ENCODE measurements at places on chromosomes 7 and 10. TPM values are rescaled to one million over a fixed set of nuclear protein-coding genes. Genes with fewer than 3 reads are reported as not detected.

DNA sequence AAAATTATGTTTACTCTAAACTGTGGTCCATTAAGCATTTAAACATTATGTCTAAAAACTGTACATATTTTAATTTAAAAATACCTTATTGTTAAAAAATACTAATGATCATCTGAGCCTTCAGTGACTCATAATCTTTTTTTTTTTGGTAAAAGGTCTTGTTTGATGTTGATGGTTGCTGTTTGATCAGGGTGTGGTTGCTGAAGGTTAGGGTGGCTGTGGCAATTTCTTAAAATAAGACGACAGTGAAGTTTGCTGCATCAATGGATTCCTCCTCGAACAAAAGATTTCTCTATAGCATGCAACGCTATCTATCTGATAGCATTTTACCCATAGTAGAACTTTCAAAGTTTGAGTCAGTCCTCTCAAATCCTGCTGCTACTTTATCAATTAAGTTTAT is 180.0 kb upstream of the AHR start:
- no peak for DNase-seq
- H3K36me3 ChIP-seq: no peaks in the 10 kb centered on the region
- H3K27ac ChIP-seq: no peak overlapping the region
- no peaks in the 10 kb centered on the region for H3K27me3 ChIP-seq
- no peak overlapping the region for H3K4me3 ChIP-seq

The CTAGE8 gene
- total RNA-seq: 1.5 TPM

DNA sequence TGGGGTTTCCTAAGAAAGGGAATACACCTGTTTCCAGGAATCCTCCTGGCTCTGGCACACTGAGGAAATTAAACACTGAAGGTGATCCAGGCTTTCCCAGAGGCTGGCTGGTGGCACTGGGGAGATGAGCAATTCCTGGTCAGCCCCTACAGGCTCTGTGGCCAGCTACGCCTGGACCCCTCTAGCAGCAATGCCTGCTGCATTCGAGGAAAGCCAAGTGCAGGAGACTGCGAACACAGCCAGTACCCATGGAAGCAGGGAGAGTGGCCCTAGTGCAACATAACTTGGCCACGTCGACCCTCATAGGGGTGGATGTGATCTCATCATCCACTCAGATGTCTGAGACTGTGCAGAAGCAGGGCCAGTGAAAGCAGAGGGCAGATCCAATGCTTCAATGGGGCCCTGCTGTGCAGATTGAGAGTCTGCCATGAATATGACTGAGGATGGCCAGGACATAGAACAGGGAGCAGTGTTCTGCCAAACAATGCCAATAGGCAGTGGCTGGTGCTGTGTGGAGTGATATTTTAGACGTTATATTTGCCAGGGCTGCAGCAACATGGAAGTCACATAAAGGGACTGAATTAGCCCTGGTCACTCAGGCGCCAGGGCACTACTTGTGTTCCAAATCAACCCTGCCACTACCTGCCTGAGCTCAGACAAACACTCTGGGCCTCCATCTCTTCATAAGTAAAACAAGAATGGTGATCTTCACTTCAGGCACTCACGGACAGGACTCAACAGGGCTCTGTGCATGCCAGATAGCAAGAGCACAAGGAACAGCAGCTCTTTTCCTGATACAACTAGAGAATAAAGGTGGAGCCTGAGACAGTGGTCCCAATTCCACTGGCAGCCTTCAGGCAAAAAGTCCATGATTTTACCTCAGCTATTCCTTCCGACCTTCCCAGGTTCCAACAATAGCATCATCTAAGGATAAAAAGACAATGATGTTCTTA is 2.4 kb downstream of the ZNF488 start:
- H3K27ac ChIP-seq: no peak overlapping the region
- no peaks in the 10 kb centered on the region for H3K36me3 ChIP-seq
- H3K27me3 ChIP-seq: no peaks in the 10 kb centered on the region
- no peak overlapping the region for H3K4me3 ChIP-seq

DNA sequence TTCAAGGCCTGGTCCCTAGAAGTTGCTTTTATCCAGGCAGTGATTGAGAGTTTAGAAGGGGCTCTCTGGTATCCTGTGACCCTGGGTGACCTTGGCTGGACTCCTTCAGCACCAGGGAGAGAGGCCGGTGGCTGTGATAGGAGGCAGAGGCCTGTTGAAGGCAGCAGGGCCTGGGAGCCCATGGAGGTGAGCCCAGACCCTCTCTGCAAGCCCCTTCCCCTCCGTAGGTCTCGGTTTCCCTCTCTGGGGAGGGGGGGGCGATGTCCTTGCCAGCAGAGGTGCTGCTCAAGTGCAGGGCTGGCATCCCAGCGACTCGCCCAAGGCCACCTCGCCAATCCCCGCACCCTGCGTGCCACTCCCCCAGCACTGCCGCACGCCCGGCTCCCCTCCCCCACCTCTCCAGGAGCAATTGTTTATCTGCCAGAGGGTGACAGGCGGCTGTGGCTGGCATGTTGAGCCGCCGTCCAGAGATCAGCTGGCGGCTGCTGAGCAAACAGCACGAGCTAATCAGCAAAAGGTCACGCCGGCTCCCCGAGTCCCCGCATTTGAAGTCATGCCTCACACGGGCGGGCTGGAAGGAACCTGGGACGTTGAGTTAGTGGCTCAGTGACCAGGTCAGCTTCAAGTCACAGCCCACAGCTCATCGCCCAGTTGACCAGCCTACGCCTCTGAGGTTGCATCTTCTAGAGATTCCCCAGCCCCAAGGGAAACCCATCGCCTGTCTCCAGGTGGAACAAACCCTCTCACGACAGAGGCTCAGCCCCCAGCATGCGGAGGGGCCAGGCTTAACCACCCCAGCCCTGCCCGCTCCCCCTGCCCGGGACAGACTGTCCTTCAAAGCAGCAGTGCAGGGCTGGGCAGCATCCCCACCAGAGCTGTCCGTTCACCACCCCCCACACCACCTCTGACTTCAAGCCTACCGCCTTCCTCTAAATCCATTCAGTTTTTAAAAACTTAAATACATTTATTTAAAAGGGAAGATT is 43.7 kb downstream of the ELFN1 start:
- H3K27me3 ChIP-seq: peaks cover 17% of the 10 kb centered on the region
- no peaks in the 10 kb centered on the region for H3K4me1 ChIP-seq
- no peak overlapping the region for H3K27ac ChIP-seq
- no peaks in the 10 kb centered on the region for H3K36me3 ChIP-seq
- no peak for DNase-seq

The PSMG3 gene
- 39.0 TPM for total RNA-seq

- no peak overlapping the region for H3K4me3 ChIP-seq
- no peaks in the 10 kb centered on the region for H3K36me3 ChIP-seq
- H3K27me3 ChIP-seq: no peaks in the 10 kb centered on the region
These were observed 61.7 kb downstream of the HHEX start for GRCh38 chr10:92751534-92751811.

The NYAP1 gene
- total RNA-seq: 8.8 TPM

The STEAP4 gene
- 74.5 TPM for total RNA-seq

The AOAH gene
- total RNA-seq: 7.5 TPM

The TYW1B gene
- 5.3 TPM for total RNA-seq

DNA sequence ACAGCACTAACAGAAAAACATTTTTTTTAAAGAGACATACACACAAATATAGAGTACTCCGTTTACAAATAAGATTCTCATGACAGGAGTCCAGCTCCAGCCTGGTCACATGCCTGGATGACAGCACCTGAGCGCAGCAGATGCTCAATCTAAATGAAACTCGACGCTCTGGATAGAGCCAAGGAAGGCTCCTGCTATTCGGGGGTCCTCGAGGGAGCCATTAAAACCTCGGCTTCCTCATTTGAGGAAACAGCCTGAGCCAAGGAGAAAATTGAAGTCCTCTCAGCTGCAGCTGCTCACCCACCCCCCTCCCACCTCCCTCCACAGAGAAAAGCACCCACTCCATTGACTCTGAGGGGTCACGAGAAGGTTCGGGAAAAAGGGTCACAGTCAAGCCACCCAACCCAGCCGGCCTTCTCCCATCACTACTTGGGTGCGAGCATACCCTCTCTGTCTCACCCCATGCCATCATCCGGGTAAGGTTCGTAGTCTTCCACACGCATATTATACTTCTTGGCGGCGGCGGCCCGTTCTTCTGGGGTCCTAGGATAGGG is 673 bp downstream of the NDUFB8 start:
- H3K4me1 ChIP-seq: peaks cover 10% of the 10 kb centered on the region
- H3K27ac ChIP-seq: peak overlapping the region; percentile 86
- no peak for DNase-seq
- H3K36me3 ChIP-seq: no peaks in the 10 kb centered on the region

The ASZ1 gene
- not detected for total RNA-seq

The COA1 gene
- 58.5 TPM for total RNA-seq

DNA sequence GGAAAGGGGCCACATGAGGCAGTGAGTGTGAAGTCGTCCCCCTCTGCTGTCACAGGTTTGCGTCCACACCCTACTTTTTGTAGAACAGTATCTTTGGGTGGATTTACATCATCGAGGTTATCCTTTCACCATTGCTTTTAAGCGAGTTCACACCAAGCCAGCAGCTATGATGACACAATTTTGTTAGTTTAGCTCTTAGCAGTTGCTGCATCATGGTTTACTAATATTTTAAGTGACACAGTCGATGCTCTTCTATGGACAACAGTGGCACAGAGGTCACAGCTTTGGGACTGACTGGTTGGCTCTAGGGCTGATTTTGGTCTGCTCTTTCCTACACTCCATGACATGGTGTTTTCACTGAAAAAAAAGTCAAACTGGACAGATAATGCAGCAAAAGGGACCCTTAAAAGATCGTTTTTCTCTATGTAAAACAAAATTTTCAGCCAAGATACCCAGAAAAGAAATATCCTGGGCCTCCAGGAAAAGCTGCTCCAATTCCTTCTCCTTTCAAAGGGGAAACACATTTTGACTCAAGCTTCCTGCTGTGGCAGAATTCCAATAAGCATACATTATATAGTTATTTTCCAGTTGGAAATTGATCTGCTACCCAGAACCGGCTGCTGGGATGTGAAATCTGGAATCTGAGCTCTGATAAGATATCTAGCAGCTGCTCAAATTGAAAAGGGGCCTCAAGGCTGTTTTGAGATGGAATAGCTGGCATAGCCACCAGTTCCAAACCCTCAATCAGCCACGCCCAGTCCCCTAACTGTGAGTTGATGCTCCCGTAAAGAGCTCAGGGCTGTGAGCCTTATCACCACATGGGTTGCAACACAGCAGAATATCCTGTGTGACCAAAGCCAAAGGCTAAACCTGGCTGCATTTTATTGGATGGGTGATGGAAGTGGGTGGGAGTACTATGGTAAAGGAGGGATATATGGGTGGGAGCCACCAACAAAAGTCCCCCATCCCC is 114.2 kb downstream of the SMURF1 start:
- H3K4me3 ChIP-seq: no peak overlapping the region
- H3K27ac ChIP-seq: peak overlapping the region; percentile 62
- H3K4me1 ChIP-seq: no peaks in the 10 kb centered on the region
- no peaks in the 10 kb centered on the region for H3K27me3 ChIP-seq
- peaks cover 78% of the 10 kb centered on the region for H3K36me3 ChIP-seq

The CALHM2 gene
- total RNA-seq: 61.4 TPM

The FAM25C gene
- not detected for total RNA-seq

Measured in tibial nerve (tissue), 4 donors.